ENCODE measurements at places on chromosomes 6 and 20.

DNA sequence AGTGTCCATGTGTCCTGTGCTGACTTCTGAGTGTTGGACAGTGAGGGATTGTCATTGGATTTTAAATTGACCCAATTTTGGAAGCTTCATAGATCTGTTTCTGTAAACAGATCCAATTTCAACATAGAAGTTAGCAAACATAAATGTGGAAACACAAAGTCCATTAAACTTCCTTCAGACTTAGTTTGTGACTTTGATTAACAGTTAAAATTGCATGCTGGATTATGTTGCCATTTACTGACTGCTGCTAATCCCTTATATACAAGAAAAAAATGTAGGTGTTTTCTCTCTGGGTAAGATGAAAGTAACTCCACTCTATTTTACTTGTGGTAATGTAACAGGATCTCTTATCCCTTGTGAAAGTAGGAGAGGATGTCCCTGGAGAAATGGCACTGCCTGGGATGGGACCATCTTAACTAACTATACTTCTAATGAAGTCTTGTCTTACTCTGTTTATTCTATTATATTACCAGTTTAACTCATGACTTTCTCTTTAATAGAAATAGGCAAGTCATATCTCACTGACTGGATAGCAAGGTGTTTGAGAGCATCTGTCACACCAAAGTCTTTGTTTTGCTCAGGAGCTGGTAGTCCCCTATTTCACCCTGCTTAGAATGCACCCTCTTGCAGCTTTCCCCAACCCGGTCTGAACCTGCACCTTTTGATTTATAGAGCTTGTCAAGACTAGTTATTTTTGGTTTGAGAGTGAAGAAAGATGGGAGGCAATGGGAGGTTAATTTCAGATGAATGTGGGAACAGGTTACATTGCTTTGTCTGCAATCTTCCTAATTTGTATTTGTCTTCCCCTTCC lies 7.2 kb downstream of the TPX2 start:
- DNase-seq, result no peak

- peak; percentile 14 for DNase-seq
Observed at GRCh38 chr6:141401168-141401567, 731.6 kb upstream of the GJE1 start.

- peak; percentile 57 for DNase-seq
Observed at GRCh38 chr20:25296094-25297093, 48.5 kb downstream of the PYGB start.

- peak; percentile 26 for DNase-seq
Observed at GRCh38 chr6:100370265-100370664, 94.5 kb downstream of the SIM1 start.
